Amygdala (tissue), 56 donors: ENCODE measurements at places on chromosomes 2 and 18.

DNA sequence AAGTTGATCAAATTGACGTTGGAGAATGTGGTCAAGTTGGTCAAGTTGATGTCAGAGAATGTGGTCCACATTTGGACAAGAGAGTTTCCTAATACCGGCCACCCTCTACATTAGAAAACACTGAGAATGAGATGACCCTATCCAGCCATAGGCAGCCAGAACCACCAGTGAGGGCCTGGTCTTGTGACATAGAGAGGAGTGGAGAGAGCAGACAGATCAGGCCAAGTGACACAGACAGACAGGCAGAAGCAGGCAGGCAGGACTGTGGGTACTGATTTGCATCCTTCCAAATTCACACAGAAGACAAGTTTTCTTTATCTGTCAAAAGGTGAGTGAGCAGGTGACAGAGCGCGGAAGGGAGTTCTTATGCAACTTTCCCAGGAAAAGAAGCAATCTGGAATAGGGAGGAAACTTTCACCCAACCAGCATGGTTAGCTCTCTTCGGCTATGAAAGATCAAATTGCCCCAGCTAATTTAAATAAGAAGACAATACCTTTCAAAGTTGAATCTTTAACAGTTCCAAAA lies 109.1 kb upstream of the PID1 start:
- no peak for DNase-seq

DNA sequence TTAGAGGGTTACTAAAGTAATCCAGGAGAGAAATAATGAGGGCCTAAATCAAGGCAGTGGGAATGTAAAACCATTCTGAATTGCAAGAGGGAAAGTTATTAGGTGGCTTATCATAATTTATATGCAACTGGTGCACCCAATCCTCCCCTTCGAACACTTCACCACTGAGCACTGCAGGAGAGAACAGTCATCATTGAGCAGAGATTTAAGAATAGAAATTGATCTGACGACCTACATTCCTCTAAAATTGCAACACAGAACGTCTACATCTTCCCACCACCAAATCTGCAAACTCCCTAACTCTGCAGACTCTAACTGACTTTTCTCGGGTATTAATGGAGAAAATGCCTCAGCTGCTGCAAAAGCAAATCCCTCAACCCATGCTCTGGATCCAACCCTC lies 138.5 kb upstream of the CDH20 start:
- no peak for DNase-seq

DNA sequence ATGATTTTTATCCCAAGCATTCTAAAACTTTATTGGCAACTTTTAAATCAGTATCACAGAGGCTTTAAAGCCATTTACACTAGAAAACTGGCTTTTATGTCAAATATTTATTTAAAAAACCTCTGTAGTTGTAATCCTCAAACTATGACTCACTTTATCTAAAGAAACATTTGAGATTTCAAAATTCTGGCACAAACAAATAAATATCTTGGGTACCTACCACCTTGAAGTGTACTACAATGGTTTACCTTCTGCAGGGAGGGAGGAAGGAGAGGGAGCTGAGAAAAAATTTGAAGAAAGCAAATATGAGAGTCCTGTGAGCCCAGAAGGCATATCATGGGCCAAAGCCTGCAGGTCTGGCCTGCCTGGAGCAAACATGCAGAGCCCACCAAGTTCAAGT lies 155.6 kb downstream of the NCKAP5 start:
- no peak for DNase-seq

- DNase-seq: no peak
Observed at GRCh38 chr2:204260901-204261300, 284.4 kb upstream of the PARD3B start.

DNA sequence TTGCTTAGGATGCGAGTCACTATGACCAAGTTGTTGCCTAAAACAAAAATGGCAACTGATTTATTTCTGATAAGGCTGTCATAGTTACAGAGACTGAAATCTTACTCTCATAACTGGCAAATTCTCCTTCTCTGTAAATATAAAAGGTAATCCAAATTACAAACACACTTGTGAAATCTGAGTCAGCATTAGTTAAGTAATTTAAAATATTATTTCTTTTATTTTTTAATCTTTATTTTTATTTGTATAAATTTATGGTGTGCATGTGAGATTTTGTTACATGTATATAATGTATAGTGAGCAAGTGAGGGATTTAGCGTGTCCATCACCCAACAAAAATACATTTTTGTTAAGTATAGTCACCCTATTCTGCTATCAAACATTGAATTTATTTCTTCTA lies 1342.8 kb upstream of the TMEFF2 start:
- DNase-seq: no peak
